Activated CD4-positive, alpha-beta T cell treated with anti-CD3 and anti-CD28 coated beads for 24 hours (primary cell): ENCODE measurements at places on chromosomes 2 and 18.

- no peak for DNase-seq
These were observed 125.9 kb downstream of the ANTXR1 start for GRCh38 chr2:69138793-69139459.

DNA sequence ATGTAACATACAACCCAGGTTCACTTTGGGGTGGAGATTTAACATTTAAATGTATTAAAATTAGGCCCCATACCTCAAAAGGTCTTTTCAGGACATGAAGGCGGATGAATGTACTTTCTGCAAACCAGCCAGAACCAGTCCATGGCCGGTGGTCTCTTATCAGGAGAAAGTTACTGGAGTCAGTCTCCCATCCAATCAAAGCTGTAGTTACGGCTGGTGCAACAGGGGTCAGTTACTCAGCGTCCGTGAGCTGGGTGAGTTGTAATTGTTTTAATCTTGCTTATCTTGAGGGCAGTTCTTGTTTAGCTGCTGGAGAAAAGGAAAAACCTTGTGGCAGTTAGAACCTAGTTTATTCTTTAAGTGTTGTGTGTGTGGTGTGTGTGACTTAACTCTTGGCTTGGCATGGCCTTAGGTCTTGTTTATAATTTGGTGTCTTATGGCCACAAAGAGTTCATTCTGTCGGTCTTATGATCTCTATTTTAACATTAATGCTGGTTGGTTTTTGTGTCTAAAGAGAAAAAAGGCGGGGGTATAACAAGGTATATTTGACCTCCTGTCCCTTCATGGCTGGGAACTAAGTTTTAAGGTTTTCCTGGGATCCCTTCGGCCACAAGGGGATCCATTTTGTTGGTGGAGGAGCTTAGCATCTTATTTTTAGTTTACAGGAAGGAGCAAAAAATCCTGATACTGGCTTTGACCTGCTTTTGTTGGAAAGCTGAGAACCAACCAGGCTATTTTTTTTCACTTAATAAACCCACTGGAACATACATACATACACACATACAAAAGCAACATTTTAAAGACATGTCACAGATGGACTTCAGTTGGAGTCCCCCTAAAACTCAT is 143.5 kb upstream of the NCK2 start:
- DNase-seq, result no peak

- DNase-seq, result no peak
These were observed 52.8 kb downstream of the RPL37A start for GRCh38 chr2:216551234-216552068.

- no peak for DNase-seq
These were observed 337.0 kb upstream of the ZNF804A start for GRCh38 chr2:184261331-184261730.

GRCh38 chr2:99771681-99772333 is 282.0 kb upstream of the REV1 start:
- no peak for DNase-seq

- no peak for DNase-seq
These were observed 110.2 kb upstream of the KIF5C start for GRCh38 chr2:148764815-148765214.

- no peak for DNase-seq
These were observed 47.4 kb upstream of the EMILIN2 start for GRCh38 chr18:2799369-2799768.

DNA sequence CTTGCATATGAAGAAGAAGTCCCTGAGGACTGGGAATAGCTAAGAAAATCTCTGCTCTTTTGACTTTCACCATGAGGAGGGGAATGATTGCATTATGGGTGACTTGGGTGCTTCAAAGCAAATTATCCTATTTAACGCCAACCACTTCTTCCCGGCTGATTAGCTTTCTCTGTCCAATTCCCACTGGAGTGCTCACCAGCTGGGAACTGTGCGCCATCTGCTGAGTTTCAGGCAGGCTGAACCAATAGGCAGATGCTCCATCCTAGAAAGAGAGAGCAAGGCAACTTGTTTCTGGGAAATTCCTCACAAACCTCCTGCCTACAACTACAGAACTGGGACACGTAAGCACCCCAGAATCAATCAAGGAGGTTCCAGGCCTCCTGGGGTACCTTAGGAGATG is 49.4 kb downstream of the POLE4 start:
- DNase-seq, result no peak

- DNase-seq, result no peak
These were observed 197.5 kb upstream of the NRP2 start for GRCh38 chr2:205484764-205485163.

- no peak for DNase-seq
These were observed 134.0 kb upstream of the SERTAD2 start for GRCh38 chr2:64787698-64788097.

DNA sequence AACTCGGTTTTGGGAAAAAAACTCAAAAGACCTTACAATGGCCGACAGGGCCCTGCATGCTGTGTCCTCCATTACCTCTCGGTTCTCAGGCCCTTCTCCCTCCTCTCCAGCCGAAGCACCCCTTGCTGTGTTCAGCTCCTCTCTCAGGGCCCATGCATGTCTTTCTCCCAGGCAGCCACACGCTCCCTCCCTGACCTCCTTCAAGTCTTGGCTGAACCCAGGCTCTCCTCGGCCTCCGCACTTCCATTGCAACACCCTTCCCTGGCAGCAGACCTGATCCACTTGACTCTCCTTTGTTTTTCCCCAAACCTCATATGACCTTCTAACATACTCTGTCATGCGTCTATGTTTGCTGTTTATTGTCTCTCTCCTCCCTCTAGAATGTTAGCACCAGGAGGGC is 114.0 kb downstream of the CYP26B1 start:
- no peak for DNase-seq

GRCh38 chr2:203914546-203915182 is 21.9 kb upstream of the ICOS start:
- DNase-seq, result no peak

- DNase-seq, result no peak
These were observed 852.6 kb downstream of the DPP10 start for GRCh38 chr2:115294999-115295398.

GRCh38 chr2:74646201-74646600 is 1.9 kb downstream of the M1AP start:
- DNase-seq, result no peak

- no peak for DNase-seq
These were observed 828.6 kb upstream of the FSHR start for GRCh38 chr2:49982871-49983270.

DNA sequence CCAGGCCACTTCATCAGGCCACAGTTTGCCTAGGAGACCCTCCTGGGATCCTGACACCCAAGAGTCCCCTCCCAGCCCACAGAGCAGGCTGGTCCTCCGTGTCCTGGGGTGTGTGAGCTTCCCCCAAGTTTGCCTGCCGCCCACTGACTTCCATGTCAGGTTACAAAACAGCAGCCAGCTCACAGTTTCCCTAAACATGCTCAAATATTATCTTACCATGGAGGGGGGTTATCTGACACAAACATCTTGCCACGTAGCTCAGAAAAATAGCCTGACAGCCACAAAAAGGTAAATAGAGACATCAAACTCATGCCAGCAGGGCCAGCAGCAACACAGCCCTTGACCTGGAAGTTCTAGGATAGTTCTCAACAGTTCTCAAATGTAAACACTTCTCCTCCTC is 346.5 kb downstream of the TNS1 start:
- no peak for DNase-seq

DNA sequence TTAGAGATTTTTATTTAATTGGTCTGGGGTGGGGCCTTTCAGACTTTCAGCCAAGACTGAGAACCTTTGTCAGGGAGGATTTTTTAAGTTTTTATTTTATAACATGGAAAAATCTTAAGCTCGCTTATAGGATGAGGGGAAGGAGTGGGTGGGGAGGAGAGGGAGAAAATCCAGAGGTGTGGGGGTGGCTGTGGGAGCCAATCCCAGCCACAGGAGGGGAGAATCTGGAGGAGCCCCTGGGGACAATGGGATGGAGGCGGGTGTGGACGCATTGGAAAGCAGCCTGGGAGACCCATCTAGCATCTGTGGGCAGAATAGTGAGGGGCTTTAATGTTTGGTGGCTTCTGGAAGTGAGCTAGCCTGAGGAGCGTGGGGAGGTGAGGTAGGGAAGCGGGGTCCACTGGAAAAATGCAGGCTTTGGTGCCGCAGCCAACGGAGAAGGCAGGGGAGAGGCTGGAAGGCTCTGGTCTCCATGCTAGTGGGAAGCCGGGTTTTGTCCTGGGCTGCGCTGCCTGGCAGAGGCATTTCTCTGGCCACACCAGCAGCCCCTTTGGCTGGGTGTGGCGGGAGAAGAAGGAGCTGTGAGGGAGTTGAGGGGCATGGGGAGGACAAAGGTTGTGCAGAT is 11.5 kb upstream of the INPP5D start:
- DNase-seq, result no peak

DNA sequence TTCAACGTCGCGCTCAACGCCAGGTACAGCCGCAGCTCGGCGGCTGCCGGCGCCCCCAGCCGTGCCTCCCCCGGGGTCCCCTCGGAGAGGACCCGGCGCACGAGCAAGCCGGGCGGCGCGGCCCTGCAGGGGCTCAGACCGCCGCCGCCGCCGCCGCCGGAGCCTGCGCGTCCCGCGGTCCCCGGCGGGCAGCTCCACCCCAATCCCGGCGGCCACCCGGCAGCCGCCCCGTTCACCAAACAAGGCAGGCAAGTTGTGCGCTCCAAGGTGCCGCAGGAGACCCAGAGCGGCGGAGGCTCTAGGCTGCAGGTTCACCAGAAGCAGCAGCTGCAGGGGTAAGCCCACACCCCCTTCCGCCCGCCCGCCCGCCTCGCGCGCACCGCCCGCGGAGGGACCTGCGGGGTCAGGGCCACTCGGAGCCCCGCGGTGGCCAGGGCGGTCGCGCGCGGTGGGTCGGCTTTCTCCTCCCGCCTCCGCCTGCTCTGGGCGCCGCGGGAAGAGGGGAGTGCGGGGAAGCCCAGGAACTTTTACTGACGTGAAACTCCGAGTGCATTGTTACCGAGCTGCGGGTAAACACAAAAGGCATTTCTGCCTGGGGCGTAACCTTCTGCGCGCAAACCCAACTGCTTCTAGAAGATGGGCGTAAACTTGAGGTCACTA is 861 bp downstream of the LTBP1 start:
- DNase-seq, result no peak

DNA sequence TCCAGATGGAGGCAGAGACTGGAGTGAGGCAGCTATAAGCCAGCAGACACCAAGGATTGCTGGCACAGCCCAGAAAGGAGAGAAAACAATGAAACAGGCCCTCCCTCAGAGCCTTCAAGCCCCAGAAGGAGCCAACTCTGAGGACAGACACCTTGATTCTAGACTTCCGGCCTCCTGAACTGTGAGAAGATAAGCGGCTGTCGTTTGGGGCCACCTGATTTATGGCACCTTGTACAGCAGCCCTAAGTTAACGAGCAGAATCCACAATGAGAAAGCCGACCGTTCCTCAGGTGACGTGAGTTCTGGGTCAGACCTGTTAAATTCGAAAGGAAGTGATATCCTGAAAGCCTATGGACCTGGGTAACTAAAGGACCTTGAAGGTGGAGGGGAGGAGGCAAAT is 7.3 kb upstream of the CNDP2 start:
- DNase-seq, result no peak

DNA sequence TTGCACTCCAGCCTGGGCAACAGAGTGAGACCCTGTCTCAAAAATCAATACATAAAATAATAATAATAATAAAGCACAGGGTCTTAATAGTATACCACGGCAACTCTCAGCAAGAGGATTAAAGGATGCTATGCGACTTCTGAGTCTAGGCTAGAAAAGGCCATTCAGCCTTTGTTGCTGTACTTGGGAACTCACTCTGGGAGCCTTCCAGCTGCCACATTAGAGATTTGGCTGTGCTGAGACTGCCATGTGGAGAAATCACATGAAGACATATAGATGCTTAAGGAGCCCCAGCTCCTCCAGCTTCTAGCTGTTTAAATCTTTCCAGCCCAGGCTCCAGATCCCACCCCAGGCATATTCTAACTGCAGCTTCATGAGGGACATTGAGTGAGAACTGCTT is 8.2 kb upstream of the TANC1 start:
- no peak for DNase-seq

DNA sequence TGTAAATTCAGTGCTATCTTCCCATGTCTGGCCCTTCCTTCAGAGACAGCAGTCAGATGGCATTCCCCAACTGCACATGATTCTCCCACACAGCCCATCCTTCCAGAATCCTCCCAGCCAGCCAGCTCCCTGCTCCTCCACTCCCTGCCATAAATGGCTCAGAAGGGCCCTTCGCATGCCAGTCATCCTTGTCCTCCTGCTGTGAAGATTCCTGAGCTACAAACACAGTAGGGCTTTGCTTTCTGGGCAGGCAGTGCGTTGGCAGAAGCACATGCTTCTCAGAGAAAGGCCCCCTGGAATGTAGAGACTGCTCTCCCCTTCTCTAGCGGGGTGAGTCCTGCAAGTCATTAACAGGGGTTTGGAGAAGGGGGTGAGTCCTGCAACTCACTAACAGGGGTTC is 71.9 kb downstream of the TEX51 start:
- DNase-seq, result no peak

GRCh38 chr2:72204786-72205503 is 57.3 kb upstream of the CYP26B1 start:
- DNase-seq, result no peak

- DNase-seq, result no peak
These were observed 9.6 kb upstream of the LRP1B start for GRCh38 chr2:142140434-142140845.
